ENCODE measurements at places on chromosomes 16 and 17.

DNA sequence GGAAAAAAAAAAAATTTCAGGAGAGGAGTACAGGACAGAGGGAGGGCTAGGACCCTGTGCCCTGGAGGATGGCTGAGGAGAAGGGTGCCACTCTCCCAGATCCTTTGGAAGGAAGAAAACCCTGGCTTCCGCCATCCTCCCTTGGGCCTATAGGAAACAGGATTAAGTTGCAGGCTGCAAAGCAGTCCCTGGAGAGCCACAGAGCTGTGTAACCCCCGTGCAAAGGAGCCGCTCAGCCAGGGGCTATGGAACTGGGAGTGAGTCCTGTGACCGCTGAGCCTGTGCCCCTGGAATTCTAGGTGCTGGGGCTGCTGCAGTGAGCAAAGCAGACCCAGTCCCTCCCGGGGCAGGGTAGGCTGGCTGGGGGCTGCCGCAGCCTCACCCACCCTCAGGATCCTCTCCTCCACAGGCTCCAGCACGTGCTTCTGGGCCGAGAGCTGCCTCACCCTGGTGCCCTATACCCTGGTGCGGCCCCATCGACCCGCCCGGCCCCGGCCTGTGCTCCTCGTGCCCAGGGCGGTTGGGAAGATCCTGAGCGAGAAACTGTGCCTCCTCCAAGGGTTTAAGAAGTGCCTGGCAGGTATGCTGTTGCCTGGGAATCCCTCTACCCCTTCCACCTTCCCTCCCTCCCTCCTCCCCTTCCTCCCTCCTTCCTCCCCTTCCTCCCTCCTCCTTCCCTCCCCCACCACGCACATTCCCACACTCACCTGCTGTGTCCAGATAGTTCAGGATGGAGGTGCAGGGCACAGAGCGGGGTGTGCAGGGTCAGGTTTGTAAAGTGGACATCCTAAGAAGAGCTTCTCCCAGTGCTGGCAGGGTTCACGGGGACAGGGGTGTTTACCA is 15.3 kb downstream of the SGSH start:
- no peak for DNase-seq

DNA sequence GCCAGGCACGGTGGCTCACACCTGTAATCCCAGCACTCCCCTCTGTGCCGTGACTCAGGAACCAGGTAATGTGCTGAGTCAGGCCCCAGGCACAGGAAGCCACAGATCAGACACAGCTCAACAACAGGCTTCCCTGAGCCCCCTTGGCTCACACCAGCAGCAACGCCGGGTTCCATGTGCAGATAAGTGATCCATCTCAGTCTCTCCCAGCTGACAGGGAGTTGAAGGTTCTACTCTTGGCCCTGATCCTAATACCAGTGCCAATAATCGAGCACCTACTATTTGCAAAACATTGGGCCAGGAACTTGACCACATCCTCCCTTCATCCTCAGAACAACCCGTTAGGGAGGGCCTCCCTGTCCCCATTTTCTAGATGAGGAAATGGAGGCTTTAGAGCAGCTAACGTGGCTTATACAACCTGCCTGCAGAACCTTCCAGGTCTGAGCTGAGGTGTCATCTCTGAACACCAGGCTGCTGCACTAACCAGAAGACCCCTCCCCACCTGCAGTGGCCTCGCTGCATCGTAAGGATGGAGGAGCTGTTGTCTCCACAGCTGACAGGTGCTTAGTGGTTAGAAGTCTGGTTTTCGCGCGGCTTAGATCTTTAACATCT is 64.8 kb upstream of the AMZ2 start:
- DNase-seq = no peak

GRCh38 chr17:19744492-19744891 is 3.6 kb downstream of the ALDH3A1 start:
- no peak for DNase-seq

GRCh38 chr17:36705283-36705795 is 104.0 kb downstream of the MRM1 start:
- no peak for DNase-seq

DNA sequence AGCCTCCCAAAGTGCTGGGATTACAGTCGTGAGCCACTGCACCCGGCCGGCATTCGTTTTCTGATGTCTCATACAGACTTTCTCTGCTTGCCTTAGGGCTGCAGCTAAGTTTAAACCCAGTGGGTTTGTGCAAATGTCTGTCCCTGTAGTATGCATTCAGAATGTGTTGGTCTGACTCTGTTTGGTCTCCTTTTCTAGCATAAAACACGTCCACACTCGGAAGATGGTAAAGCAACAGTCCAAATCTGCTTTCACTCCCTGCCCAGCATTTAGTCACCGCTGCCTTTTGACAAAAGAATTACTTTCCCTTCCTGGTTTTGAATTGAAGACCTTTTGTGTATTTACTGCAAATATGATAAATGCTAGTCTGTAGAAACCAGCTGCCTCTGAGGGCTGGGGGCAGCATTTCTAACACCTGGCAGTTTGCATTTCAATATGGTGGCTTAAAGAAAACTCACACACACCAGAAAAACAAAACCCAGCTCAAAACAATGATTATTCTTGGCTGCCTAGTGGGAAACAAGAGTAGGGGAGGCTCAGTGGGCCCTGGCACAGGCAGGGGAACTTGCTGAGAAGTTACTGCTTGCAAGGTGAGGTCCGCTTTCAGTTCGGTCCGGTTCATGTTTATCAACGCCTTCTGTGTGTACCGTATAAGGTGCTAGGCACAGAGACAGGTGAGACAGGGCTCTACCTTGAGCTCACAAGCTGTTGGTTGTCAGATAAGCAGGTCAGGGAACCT is 56.9 kb downstream of the MSI2 start:
- no peak for DNase-seq

DNA sequence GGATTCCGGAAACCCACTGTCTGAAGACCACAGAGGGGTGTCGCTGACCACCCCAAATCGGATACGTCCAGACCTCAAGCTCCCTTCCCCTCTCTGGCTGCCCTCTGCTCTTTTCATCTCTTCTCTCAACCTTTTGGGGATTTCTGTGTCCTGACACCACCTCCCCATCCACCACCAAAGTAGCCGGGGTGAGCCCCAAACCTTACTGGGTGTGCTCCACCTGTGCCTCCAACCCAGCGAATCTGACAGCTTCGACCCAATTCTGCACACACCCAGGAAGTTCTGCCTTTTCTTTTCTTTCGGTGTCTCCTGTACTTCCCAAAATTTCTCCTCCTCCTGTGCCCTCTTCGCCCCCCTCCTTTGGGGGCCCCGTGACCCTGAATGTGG is 534 bp downstream of the KCTD11 start:
- DNase-seq = no peak

GRCh38 chr17:10549096-10549842 is at the start of gene MYH2:
MYH2 (minus strand) TSS chr17:10549658; CDS start chr17:10547920, 1,738 bp downstream.
- DNase-seq = no peak

GRCh38 chr17:78248051-78248914 is 16.9 kb downstream of the TMEM235 start:
- DNase-seq = no peak

DNA sequence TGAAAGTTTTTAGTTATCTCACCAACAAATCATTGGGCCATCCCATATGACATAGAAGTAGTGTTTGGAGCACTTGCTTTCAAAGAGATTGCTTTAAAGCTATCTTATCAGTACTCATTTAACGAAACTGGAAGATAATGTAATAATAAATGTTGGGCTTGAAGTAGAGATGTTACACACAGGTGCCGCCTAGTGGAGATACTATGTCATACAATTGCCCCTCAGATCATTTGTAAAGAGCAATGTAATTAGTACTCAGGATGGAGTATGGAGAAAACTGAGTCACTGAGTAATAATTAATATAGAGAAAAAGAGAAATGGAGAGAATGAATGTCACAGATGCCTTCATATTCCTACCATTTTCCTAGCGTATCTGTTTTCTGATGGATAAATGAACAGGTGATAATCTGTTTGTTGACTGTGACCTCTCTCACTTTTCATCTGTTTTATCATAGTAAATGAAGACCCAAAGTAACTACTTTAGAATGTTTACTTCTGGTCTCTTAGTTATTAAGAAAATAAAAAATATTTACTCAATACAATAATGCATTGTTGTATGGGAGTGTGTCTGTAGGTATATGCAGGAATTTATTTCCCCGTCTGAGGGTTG is 80.4 kb downstream of the EFCAB5 start:
- no peak for DNase-seq

DNA sequence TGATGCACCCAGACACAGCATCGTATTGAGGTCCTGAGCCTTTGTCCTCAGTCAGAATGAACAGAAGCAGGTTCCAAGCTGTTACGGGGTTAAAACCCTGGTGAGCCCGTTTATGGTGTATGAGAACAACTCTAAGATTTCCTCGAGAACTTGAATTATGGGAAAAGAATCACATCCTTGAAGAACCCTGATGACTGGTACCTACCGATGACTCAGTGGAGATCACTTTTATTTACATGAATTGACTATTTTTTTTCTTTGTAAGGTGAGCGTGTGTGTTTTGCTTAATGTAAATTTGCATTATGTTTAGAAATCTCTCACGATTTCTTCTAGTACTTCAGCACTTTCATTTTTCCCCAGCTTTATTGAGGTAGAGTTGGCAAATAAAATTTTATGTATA is 3.3 kb upstream of the KRTAP4-4 start:
- no peak for DNase-seq

- DNase-seq = no peak
These were observed 4.0 kb upstream of the TIMM22 start for GRCh38 chr17:992933-993332.

DNA sequence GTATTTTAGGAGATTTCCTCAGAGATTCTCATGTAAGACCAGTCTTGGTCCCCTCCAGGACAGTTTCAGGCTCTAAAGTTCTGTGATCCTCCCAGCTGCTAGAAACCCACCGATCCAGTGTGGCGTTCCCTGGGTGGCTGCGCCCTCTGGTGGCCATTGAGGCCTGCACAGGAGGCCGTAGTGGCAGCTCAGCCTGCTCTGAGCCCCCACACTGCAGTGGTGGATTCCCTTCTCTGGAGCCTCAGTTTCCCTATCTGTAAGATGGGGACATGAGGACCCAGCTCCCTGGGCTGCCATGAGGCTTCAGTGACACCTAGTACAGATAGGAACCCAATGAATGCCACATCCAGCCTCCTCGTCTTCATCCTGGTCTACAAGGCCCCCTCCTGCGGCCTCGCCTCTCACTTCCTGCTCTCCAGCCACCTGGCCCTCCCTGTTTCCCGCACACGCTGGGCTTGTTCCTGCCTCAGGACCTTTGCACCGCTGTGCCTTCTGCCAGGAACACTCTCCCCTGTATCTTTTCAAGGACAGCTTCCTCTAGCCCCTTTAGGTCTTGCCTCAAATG is 16.5 kb downstream of the CCDC102A start:
- DNase-seq = no peak

GRCh38 chr16:88939245-88939971 is 37.6 kb downstream of the CBFA2T3 start:
- no peak for DNase-seq

DNA sequence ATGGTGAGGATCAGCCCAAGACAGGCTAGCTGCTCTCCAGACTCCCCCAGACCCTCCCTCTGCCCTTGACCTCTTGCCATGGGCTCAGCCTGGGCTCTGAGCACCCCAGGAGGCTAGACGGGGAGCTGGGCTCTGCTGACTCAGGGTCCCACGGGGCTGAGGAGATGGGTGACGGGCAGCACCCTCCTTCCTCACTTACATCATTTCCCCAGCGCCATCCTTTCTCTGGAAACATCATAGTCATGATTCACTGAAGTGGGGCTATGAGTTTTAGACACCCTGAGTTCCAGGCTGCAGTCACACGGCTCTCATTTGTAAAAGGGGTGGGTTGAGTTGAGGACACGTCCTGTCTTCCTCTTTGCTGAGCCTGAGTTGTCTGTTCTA is 3.0 kb upstream of the ITGAX start:
- DNase-seq = no peak

DNA sequence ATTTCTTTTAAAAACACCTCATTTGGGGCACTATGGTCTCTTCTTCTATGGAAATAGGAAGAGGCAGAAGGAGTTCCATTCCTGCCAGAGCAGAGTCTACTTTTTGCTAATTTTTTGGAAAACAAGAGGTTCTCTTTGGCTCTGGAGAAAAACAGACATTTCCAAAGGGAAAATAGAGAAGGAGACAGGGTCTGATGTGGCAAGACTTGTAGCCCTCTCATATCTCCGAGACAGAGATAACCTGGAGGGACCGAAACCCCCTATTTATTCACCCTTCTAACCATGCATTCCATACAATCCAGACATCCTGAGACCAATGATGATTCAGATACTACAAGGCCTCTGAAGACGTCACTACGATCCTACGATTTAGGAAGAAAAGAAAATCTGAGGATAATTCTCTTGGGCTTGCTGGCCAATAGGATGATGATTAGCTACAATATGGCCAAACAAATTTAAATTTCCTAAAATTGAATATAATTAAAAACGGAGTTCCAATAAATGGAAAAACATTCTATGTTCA is 70.2 kb downstream of the HIC1 start:
- DNase-seq = no peak

GRCh38 chr17:32350666-32351418 is 885 bp downstream of the ZNF207 start:
- no peak for DNase-seq

- no peak for DNase-seq
These were observed 6.2 kb downstream of the TMC6 start for GRCh38 chr17:78122216-78122930.

GRCh38 chr17:32792207-32792606 is 84.7 kb downstream of the MYO1D start:
- DNase-seq = no peak
